ENCODE measurements at places on chromosomes 2 and 18. TPM values are rescaled to one million over a fixed set of nuclear protein-coding genes. Genes with fewer than 3 reads are reported as not detected.

DNA sequence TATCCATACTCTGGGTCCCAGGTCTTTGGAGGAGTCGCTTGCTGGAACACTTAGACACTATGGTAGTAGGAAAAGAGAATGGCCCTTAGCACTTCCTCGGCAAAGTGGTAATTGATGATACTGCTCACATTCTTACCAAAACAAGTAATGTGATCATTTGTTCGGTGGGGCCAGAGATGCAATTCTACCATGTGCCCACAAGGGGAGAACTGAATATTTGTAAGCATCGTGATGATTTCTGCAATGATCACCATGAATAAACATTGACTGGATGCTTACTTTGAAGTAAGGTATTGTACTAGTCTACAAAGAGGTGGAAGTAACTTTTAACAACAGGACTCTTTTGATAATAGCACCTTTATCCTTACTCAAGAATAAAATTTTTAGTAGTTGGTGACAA is 109.7 kb downstream of the CD8B2 start:
- no peak for DNase-seq

- no peak for DNase-seq
Measured at GRCh38 chr2:236080412-236080811, 87.8 kb downstream of the GBX2 start.

DNA sequence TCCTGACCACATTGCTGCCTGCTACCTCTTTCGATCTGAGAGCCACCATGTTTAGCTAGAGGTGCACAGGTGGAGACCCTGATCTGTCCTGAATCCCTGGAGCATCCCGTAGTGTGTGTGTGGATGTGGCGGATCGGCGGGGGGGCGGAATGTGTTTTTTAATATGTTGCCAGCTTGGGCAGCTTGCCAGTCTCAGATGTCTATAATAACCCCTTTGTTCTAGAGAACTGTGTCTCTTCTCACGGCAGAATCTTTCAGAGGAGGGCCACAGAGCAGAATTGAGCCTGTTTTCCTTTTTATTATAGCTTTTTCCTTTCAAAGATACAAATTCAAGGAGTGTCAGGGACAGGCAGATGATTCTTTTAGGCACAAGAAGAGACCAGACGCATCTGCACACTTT is 934.1 kb upstream of the KLHL29 start:
- DNase-seq, result peak; percentile 1

DNA sequence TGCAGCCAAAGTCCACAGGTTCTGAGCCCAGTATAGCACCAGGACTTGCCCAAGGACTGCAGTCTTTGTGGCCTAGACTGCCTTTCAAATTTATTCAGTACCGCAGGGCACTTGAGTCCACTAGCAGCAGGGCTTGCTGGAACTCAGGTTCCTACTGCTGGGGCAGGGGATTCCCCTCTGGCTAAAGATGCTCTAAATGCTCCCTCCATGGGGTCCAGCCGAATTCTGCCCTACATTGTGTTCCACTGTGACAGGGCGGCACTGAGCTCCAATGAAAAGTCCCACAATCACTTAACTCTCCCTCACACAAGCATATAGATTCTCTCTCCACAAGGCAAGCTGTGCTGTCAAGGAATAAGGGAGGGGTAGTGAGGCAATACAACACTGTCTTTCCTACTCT is 518.1 kb upstream of the VRK2 start:
- DNase-seq, result no peak

- DNase-seq, result no peak
Measured at GRCh38 chr2:149825473-149825872, 237.9 kb upstream of the MMADHC start.

GRCh38 chr2:155485141-155485842 is 786.8 kb downstream of the KCNJ3 start:
- no peak for DNase-seq

GRCh38 chr2:152309352-152310214 is 25.4 kb upstream of the FMNL2 start:
- no peak for DNase-seq

GRCh38 chr2:191666732-191667131 is 11.2 kb upstream of the NABP1 start:
- no peak for DNase-seq

- DNase-seq, result no peak
Measured at GRCh38 chr2:181169503-181169902, 189.1 kb downstream of the UBE2E3 start.

- DNase-seq, result no peak
Measured at GRCh38 chr2:1634681-1635341, 109.5 kb downstream of the PXDN start.

- DNase-seq, result no peak
Measured at GRCh38 chr2:168907940-168908662, 7.0 kb downstream of the G6PC2 start.

DNA sequence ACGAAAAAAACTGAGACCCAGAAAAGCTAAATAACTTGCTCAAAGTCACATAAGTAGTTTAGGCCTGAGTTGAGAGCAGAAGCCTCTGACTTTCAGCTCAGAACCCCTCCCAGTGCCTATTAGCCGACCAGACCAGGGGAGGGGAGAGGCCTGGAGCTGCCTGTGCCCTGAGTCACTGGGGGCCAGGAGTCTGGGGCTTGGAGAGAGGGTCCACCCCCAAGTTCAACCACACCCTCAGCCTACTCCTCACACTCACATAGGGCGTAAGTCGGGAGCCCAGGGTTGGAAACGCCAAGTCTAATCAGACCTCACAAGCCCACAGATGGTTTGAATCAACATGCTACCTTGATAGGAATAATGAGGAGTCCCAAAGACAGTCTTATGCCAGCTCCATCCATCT is 12.6 kb upstream of the PKDCC start:
- no peak for DNase-seq

DNA sequence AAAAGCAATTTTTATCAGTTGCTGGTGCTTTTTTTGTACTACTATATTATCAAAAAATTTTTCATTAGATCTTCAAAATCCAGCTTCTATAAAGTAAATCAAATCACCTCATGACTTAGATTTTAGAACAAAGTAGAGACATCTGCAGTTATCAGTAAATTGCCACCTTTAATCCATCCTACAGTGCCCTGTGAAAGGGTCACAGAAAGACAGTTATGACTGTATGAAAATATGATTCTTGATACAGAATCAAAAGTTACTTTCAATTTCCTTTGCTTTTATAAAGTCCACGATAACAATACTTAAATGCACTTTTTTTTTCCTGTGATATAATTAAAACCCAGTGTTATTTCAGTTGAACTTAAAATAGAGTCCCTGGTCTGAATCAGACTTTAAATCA is 61.4 kb downstream of the PRPF40A start:
- DNase-seq, result no peak

DNA sequence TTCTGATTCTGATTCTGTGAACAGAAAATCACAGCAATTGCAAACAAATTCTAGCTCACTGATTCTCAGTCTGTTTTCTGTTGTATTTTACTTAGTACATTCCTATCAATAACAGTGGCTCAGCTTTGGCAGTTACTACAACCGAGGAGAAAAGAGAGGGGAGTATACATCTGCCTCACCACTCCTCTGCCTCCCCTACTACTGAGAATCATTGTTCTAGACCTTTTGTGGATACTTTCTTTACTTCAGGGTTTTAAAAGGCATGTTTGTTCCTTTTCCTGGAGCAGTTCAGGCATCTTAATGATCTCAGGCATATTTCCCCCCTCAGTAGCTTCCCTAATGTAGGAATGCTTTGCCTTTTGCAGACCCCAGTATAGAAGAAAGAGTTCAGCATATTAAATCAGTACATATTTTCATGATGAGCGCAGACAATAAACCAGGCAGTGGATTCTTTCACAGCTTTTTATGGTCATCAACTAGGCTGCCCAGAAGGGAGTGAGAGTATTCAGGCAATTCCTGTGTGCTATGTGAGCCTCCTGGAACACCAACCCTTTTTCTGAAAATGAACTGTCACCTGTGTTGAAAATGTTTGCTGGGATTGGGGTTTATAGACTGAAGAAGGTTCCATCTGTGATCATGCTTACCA is 10.3 kb downstream of the STAMBP start:
- DNase-seq, result no peak

GRCh38 chr2:233165895-233166661 is 85.4 kb upstream of the ATG16L1 start:
- peak; percentile 68 for DNase-seq

- peak; percentile 63 for DNase-seq
Measured at GRCh38 chr2:157488877-157489276, 45.0 kb upstream of the CYTIP start.

- peak; percentile 99 for DNase-seq
Measured at GRCh38 chr2:69914164-69914949, 552 bp upstream of the MXD1 start.

DNA sequence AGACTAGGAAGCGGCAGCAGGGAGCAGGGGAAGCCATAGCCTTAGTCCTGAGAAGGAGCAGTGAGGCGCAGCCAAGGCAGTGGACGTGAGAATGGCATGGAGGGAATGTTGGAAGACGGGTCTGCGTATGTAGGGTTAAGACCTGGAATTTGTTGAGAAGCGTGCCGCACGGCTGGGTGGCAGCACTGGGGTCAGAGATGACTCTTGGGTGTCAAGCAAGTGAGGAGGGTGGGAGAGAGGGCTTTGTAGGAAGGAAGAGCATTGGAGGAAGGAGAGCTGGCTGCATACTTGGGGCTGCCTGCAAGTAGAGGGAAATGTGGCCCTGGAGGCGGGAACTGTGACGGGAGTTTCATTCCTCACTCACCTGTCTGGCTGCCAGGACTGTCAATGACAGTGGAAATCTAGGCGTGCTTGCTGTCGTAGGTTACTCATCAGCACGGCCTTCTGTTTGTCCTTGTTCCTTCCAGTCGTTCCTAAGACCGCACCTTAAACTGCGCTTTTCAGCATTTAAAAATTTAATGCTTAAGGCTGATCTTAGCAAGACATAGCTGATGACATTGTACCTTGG is 108.0 kb downstream of the ITGB1BP1 start:
- DNase-seq, result no peak

DNA sequence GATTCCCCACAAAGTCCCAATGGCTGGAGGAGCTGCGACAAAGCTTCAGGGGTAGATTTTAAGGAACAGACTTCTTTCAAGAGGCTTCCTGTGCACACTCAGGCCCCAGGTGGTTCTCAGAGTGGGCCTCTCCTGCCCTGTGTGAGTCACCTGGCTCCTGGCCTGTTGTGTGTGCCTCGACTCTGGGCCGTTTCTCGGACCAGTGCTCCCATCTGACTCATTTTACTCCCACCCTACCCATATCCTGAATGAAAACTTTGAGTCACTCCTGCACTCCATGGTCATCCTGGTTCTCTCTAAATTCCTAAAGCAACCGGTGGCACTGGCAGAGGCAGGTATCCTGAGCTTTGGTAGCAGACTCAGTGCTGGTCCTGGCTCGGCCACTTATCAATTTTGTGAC is 84.1 kb downstream of the CELF4 start:
- no peak for DNase-seq

DNA sequence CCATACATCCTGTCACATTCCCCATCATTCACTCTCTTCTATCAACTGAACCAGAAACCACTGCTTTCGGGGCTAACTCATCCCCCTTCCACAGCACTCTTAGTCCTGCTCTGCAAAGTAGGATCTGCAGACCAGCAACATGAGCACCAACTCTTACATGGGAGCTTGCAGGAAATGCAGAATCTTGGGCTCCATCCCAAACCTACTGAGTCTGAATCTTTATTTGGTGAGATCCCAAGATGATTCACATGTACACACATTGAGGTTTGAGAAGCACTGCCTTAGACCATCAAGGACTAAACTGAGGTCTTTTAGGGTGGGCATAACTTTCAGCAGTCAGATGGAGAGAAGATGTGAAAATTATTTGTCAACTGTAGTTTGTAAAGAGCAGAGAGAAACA is 235.6 kb upstream of the EPHA4 start:
- no peak for DNase-seq

DNA sequence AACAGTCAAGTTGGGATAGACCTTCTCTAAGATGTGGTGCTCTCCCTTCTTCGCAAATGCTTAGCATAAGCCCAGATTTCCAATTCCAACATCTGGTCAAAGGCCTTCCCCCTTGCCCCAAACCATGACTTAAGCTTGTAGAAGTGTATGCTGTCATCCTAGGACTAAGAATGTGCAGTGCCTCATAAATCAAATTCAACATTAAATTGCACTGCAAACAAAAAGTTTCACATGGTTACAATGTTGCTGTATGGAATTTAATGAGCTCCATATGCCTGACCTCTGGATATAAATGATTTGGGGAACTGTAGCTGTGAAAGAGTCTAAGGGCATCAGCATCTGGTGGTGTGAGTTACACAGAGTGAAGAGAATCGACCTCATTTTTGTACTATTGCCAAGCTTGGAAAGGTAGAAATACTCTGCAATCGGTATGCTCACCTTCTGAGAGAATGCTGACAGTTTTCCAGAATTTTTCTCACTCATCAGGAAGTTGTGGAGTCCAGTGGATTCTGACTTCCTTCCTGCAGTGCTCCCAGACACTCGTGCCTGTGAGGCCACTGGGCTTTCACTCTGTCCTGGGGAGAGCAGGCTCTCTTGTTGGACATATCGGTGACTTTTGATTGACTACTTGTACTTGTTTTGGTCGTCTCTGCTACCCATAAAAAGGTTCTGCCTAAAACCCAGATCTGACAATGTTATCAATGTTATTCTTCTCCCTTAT is 40.6 kb downstream of the FASTKD2 start:
- no peak for DNase-seq

- no peak for DNase-seq
Measured at GRCh38 chr2:59680863-59681262, 872.6 kb downstream of the BCL11A start.

DNA sequence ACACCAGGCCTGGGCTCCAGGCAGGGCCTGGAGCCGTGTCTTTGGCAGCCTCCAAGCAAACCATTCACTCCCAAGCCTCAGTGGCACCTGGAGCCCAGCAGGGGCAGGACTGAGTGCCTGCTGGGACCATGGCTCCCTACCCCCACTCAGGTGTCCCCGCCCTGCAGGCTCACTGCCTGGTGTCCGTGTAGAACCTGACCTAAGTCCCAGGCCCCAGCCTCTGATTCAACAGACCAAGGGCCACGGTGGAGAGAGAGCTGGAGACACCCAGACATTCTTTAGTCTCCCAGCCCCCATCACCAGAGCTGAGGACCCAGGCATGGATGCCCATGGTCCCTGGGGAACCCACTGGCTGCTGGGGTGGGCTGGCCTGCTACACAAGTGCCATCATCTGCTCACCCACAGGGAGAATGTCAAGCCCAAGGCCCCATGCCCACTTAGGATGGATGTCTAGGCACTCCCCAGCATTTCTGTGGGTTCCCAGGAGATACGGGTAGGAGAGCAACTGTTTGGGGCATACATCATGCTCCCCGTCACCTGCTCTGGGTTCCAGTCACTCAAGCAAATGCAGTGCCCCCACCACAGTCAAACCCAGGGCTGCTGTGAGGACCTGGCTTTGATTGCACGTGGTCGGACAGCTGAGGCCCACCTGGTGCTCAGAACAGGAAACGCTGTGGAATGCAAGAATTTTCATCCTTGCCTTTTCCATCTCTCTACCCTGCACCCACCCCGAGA is 42.9 kb upstream of the ATG16L1 start:
- peak; percentile 49 for DNase-seq

The LHCGR gene
- total RNA-seq, result not detected

The ANKRD30BL gene
- not detected for total RNA-seq

The SLC11A1 gene
- total RNA-seq, result 0.12 TPM

The MAIP1 gene
- total RNA-seq, result 27.9 TPM

The COA5 gene
- 27.8 TPM for total RNA-seq

The SLC5A7 gene
- total RNA-seq, result not detected

The LIPG gene
- total RNA-seq, result 44.0 TPM

The CETN1 gene
- total RNA-seq, result not detected

The CYP1B1 gene
- 34.4 TPM for total RNA-seq

The CRYGC gene
- not detected for total RNA-seq
